ENCODE measurements at places on chromosomes 5 and 9. TPM values are rescaled to one million over a fixed set of nuclear protein-coding genes. Genes with fewer than 3 reads are reported as not detected.

Gene SPATA31C1
- total RNA-seq, result not detected

GRCh38 chr9:136364942-136365774, 1.6 kb upstream of the DNLZ start:
- DNase-seq, result no peak

Gene FOXD4L3
- not detected for total RNA-seq

- DNase-seq, result no peak
Observed at GRCh38 chr9:106615118-106615889, 247.7 kb upstream of the ZNF462 start.

DNA sequence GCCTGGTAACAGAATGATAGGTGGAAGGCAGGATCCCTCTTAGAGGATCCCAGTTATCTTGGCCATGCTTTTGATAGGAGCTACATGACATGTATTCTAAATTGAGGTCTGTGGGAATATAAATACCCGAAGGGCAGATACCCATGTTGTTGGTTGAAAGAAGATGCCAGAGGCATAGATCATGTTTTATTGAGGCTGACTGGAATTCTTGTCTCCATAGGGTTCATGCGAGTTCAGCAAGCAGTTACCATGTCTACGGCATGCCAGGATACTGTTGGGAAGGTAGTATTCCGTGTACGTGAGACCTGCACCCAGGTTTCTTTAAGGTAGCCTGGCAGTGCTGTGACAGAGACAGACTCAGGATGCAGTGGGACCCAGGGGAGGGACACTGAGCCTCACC, 230.7 kb downstream of the NR3C1 start:
- DNase-seq, result no peak

Gene PCDHB15
- not detected for total RNA-seq
